ENCODE measurements at places on chromosomes 2 and 18. TPM values are rescaled to one million over a fixed set of nuclear protein-coding genes. Genes with fewer than 3 reads are reported as not detected.

The GPR39 gene
- total RNA-seq, result not detected

DNA sequence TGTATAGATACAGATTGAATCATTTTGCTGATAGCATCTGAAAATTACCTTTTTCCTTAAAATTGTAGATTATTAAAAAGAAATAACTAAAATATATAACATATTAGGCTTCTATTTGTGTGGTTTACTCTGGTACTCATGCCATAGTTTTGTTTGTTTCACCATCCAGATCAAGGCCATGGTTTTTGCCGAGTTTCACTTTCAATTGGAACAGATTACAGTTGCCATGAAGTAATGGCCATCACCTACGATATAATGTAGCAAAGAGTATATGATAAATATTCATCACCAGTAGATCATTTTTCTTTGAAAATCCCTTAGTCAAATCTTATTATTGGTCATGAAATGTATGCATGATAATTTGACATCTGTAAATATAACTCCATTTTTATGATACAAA lies 11.9 kb upstream of the DNAH7 start:
- H3K4me1 ChIP-seq, result peaks cover 5% of the 10 kb centered on the region
- DNase-seq, result peak; percentile 47

DNA sequence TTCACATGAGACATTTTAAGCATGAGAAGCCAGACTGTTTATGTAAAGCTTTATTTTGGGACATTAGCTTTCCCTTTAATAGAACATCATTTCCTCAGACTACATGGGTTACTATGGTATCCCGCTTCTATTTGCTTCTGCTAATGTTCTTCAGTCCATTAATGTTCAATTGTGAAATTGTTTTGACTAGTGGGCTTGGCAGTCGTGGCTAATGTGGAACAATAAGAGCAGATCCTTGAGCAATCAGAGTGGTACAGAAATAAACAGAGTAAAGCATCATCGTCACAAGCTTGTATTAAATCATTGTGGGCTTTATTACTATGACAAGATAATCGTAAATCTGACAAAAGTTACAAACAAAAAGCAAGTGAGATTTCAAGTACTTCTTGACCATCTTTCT lies 60.2 kb downstream of the PDE1A start:
- no peaks in the 10 kb centered on the region for H3K27me3 ChIP-seq
- H3K4me3 ChIP-seq, result no peak overlapping the region
- no peak for DNase-seq
- no peak overlapping the region for H3K27ac ChIP-seq
- no peaks in the 10 kb centered on the region for H3K36me3 ChIP-seq
- no peaks in the 10 kb centered on the region for H3K4me1 ChIP-seq

DNA sequence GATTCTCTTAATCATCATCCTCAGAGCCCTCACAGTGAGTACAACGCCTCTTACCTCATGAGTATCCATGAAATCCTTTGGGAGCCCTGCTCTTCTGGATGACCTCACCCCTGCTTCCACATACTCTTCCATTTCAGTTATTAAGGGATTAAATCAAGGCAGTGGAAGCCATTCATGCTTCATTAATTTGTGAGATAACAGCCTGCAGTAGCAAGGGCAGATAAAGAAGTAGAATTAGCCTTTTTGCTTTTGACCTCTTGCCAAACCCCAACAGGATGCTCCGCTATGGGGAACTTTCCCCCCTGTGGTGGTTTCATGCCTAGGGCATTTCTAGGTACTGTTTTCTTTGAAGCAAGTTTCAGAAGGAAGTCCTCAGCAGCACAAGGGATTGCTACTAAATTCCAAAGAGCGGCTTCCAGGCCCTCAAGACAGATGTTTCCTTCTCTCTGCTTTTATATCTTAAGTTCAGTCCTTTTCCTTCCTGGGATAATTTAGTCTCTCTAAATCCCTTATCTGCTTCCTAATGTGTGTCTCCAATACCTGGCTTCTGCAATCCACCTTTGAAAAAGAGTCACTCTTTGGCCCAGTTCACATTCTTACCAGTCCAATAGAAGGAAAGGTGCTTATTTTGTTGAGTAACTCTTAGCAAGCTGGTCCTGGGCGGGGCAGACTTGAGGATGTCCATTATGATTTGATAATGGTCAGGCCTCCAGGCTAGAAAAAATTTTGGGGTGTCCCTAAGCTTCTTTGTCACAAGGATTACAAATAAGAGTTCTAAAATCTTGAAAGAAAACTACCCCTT lies 76.9 kb downstream of the MYO1B start:
- no peak overlapping the region for H3K27ac ChIP-seq
- no peak for DNase-seq
- peaks cover 10% of the 10 kb centered on the region for H3K27me3 ChIP-seq

DNA sequence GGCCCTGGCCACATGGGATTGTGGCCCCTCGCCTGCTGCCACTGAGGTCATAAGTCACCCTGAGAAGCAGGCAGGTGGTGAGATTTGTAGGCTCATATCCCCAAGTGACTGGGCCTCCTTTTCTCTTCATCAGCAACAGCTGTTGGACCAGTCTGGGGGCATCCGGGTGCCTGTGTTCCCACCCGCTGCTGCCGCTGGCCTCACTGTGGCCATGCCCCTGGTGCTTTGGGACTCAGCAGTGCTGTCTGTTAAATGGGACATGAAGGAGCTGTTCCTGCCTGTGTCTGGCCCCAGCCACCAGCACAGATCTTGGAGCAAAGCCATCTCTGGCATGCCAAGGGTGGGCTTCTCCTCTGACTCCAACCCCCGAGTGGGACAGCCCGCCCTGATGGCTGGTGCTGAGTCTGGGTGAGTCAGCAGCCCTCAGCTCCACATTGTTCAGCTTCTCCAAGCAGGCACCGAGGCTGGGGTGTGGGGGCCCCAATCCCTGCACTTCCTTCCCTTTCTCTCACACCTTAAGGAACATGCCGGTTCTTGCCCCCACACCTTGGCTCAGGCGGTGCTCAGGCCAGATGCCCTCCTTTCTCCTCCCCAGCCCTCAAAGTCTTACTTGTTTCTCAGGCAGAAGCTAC lies 207.9 kb downstream of the GLI2 start:
- H3K27ac ChIP-seq, result no peak overlapping the region
- H3K4me3 ChIP-seq, result no peak overlapping the region
- no peaks in the 10 kb centered on the region for H3K27me3 ChIP-seq
- no peak for DNase-seq
- no peaks in the 10 kb centered on the region for H3K4me1 ChIP-seq

The TTR gene
- not detected for total RNA-seq

- no peaks in the 10 kb centered on the region for H3K4me1 ChIP-seq
- DNase-seq, result no peak
- H3K27me3 ChIP-seq, result no peaks in the 10 kb centered on the region
Observed at GRCh38 chr2:186384226-186384625, 101.8 kb upstream of the ZC3H15 start.

GRCh38 chr2:128746356-128746755 lies 427.7 kb upstream of the HS6ST1 start:
- no peaks in the 10 kb centered on the region for H3K27me3 ChIP-seq
- H3K4me3 ChIP-seq, result no peak overlapping the region
- no peaks in the 10 kb centered on the region for H3K4me1 ChIP-seq
- no peak for DNase-seq

The CYP26B1 gene
- not detected for total RNA-seq

GRCh38 chr2:235045973-235046343 lies 94.1 kb downstream of the SH3BP4 start:
- no peak for DNase-seq
- H3K4me3 ChIP-seq, result no peak overlapping the region
- no peaks in the 10 kb centered on the region for H3K36me3 ChIP-seq
- no peaks in the 10 kb centered on the region for H3K4me1 ChIP-seq
- no peak overlapping the region for H3K27ac ChIP-seq
- H3K27me3 ChIP-seq, result no peaks in the 10 kb centered on the region

GRCh38 chr2:101624706-101625332 lies 72.7 kb upstream of the MAP4K4 start:
- no peak overlapping the region for H3K4me3 ChIP-seq
- H3K27me3 ChIP-seq, result no peaks in the 10 kb centered on the region

DNA sequence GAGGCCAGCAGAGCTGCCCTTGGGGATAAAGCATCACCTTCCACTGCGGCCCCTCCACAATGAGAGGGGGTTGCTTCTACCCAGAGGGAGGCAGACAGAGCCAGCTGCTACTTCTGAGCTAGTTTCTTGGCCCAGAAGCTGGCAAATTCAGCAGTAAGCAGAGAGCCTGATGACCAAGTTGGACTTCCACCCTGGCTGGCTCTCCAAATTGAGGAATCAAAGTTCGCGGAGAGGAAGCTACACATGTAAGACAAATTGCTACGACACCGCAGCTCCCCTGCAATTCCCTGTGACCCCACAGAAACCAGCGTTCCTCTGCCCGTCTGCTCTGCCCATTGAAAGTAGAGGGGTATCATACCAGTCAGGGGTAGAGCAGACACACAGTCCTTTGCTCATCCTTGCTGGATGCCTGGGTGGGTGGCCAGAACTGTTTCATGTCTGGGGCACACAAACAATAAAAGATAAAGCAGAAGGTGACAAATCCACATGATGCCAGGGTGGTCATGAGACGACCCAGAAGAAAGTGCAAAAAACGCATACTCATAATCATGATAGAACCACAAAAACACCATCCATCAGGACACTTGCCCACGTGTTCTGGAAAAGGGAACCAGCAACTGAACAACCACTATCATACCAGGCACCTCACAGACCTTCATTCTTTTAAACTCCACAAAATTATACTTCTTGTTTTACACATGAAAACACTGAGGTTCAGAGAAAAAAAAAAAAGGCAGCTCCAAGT lies 5.4 kb downstream of the TFCP2L1 start:
- H3K4me1 ChIP-seq, result peaks cover 4% of the 10 kb centered on the region
- H3K27me3 ChIP-seq, result peaks cover 8% of the 10 kb centered on the region
- no peak overlapping the region for H3K4me3 ChIP-seq
- H3K27ac ChIP-seq, result no peak overlapping the region
- no peaks in the 10 kb centered on the region for H3K36me3 ChIP-seq

GRCh38 chr2:143524559-143525401 lies 395.6 kb downstream of the ARHGAP15 start:
- peaks cover 22% of the 10 kb centered on the region for H3K36me3 ChIP-seq
- DNase-seq, result no peak
- H3K27me3 ChIP-seq, result no peaks in the 10 kb centered on the region
- H3K27ac ChIP-seq, result no peak overlapping the region

DNA sequence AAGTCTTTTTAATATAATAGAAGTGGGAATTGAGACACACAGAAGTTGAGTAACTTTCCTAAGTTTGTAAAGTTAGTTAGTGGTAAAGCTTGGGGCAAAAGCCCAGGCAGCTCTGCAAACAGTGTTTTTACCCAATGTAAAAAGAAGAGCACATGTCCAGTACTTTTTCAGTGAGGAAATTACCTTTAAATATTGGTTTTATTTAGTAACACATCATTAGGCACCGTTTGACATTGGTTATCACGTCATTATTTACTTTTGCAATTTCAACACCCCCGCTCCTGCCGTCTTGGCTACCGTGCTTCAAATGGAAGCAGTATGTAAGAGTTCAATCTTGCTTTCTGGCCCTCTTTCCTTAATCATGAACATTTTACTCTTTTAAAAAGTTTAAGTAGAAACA lies 807.9 kb downstream of the EPHA4 start:
- no peak overlapping the region for H3K4me3 ChIP-seq
- no peak overlapping the region for H3K27ac ChIP-seq
- H3K36me3 ChIP-seq, result no peaks in the 10 kb centered on the region
- no peak for DNase-seq
- H3K4me1 ChIP-seq, result no peaks in the 10 kb centered on the region
- no peaks in the 10 kb centered on the region for H3K27me3 ChIP-seq

DNA sequence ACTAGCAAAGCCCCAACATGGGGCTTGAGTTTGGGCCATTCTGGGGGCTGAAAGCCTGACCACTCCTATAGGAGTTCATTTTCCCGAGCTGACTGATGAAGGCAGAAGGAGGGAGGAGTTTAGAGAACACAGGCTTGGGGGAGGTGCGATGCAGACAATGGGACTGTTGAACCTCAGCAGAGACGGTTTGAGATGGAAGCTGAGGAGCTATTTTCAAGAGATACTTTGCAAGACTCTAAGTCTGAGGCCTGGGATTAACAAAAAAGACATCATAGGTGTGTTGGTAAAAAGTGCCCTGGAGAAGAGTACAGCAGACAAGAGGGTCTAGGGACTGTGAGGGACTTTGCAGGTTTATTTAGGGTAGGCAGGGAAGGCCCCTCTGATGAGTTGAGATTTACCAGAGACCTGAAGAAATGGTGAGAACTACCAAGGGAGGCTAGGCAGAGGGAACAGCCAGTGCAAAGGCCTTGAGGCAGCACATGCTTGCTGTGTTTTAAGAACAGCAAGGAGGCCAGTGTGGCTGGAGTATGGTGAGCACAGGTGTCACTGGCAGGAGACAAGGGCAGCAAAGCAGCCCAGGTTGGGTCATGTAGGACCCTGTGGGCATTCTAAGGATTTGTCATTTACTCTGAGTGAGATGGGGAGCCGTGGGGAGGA lies 31.6 kb downstream of the PCBP1 start:
- no peak overlapping the region for H3K4me3 ChIP-seq
- peaks cover 30% of the 10 kb centered on the region for H3K4me1 ChIP-seq
- H3K27me3 ChIP-seq, result no peaks in the 10 kb centered on the region
- no peak for DNase-seq

- no peaks in the 10 kb centered on the region for H3K27me3 ChIP-seq
- H3K4me3 ChIP-seq, result no peak overlapping the region
- H3K36me3 ChIP-seq, result peaks cover 37% of the 10 kb centered on the region
- DNase-seq, result no peak
- H3K27ac ChIP-seq, result no peak overlapping the region
Observed at GRCh38 chr2:98519851-98520250, 75.2 kb downstream of the INPP4A start.

- no peak overlapping the region for H3K27ac ChIP-seq
- H3K36me3 ChIP-seq, result no peaks in the 10 kb centered on the region
- no peaks in the 10 kb centered on the region for H3K4me1 ChIP-seq
- DNase-seq, result no peak
Observed at GRCh38 chr2:14396533-14397083, 235.9 kb upstream of the LRATD1 start.

DNA sequence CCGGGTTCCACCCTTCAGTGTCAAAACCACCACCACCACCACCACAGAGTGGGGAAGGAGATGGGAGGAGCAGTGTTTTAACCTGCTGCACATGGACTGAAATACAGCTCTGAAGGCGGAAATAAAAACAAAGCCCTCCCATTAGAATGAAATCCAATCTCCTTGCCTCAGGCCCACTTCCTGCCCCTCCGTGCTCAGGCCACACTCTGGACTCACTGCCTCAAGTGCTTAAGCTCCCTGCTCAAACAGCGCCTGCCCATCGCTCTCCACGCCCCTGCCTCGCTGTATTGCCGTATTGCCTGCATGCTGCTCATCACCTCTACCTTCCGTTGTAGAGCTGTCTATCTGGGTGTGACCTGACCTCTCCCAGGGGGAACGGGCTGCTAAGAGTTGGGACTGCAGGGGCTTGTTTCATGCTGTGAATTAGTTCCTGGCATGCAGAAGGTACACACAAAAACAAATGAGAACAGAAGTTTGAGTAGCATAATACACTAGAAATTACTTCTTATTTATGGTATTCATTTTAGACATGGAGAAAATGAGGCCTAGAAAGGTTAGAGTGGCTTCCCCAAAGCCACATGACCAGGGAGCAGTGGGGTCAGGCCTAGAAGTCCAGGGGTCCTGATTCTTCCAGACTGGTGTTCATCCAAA lies 31.6 kb upstream of the NEB start:
- peaks cover 6% of the 10 kb centered on the region for H3K4me1 ChIP-seq
- H3K27me3 ChIP-seq, result no peaks in the 10 kb centered on the region
- no peak overlapping the region for H3K4me3 ChIP-seq
- no peak overlapping the region for H3K27ac ChIP-seq

- H3K27ac ChIP-seq, result no peak overlapping the region
- no peak for DNase-seq
- H3K4me3 ChIP-seq, result no peak overlapping the region
- H3K36me3 ChIP-seq, result peaks cover 6% of the 10 kb centered on the region
- peaks cover 2% of the 10 kb centered on the region for H3K4me1 ChIP-seq
- H3K27me3 ChIP-seq, result no peaks in the 10 kb centered on the region
Observed at GRCh38 chr2:221477714-221478484, 94.2 kb downstream of the EPHA4 start.

The TEKT4 gene
- not detected for total RNA-seq

The DSG4 gene
- not detected for total RNA-seq
